ENCODE measurements at places on chromosomes 1 and 21.

- peak; percentile 74 for DNase-seq
These were observed 2.2 kb upstream of the TESK2 start for GRCh38 chr1:45493116-45493697.

DNA sequence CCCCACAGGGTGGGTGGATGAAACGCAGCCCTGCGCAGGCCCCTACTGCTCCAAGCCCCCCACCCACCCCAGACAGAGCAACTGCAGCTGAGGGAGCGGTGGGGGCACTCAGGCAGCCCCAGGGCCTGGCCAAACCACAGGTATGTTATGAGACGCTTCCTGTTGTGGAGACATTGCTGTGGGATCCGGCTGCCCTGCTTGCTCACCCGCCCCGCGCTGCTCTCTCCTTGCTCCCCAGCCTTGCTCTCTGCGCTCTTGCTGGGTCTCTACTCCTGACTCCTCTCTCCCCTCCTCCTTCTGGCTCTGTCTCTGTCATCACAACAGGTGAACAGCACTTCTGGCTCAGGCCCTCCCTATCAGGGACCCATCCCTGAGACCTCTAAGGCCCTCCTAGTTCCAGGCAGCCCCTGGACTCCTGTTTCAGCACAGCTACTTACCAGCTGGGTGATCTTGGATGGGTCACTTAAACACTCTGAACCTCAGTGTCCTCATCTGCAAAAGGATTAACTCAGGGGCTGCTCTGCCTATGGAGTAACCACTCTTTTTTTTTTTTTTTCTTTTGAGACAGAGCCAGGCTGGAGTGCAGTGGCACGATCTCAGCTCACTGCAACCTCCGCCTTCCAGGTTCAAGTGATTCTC lies 15.9 kb downstream of the COL8A2 start:
- DNase-seq = no peak

DNA sequence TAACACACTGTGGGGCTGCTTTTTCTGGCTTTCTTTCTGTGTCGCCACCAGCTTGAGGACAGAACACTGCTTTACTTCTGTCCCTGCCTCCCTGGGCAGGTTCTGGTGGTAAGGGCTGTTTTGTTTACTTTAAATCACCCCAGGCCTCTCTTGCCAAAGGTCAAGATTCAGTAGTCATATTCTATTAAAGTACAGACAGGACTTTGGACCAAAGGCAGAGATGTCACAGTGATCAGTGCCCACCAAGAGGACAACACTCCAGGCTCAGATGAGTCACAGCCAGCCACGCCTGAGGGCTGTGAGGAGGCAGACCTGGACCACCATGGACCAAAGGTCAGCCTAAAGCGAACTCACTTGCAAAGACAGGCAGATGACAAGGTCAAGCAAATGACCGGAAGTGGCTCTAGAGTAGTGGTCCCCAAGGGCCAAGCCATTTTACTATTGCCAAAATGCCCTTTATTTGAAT lies 200.0 kb downstream of the RHOU start:
- DNase-seq = no peak

GRCh38 chr1:59317780-59318179 lies 20.9 kb downstream of the FGGY start:
- no peak for DNase-seq

DNA sequence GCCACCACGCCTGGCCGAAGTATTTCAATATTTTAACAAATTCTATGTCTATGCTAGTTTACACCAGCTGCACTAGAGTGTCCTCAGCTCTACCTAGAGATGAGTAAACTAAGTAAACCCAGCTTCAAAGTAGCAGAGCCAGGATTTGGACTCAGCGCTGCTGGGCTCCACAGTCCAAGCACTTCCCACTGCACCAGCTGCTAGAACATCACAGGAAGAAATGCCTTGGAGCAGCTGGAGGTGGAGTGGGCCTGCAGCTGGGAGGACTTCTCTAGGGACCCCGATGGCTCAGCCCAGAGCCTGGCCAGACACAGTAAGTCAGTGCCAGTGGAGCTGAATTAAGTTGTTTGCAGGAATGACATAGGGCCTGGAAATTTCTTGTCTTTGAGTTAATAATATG lies 10.2 kb upstream of the SMIM12 start:
- DNase-seq = no peak

- DNase-seq = no peak
These were observed 331.1 kb downstream of the PTPRC start for GRCh38 chr1:198969981-198970380.

DNA sequence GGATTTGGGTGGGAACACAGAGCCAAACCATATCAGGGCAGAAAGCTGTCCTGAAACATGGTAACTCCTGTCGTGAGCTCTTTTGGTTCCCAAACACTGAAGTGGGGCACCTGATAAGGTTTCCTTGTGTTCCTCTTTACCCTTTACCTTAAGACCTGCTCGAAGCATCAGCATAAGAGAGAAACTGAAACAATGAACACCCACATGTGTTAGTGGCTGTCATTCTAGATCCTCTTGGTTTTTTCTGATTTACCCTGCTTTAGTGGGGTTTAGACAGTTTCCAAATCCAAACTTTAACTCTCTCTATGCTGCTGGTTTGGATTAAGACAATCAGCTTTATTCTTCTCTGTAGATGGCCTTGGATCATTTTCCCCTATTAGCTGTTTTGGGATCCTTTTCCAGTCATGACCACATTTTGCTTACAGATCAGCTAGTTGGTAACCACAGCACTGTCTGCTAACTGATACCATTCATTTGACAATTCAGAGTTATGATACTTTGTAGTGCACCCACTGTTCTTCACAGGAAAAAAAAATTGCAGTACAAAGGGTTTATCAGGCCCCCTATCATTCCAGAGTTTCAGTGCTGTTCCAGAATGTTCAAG lies 975 bp upstream of the MNDA start:
- no peak for DNase-seq

- DNase-seq = no peak
These were observed 294.4 kb downstream of the PRDM2 start for GRCh38 chr1:13994386-13994785.

GRCh38 chr21:38643404-38644023 lies 145.2 kb upstream of the ERG start:
- no peak for DNase-seq

DNA sequence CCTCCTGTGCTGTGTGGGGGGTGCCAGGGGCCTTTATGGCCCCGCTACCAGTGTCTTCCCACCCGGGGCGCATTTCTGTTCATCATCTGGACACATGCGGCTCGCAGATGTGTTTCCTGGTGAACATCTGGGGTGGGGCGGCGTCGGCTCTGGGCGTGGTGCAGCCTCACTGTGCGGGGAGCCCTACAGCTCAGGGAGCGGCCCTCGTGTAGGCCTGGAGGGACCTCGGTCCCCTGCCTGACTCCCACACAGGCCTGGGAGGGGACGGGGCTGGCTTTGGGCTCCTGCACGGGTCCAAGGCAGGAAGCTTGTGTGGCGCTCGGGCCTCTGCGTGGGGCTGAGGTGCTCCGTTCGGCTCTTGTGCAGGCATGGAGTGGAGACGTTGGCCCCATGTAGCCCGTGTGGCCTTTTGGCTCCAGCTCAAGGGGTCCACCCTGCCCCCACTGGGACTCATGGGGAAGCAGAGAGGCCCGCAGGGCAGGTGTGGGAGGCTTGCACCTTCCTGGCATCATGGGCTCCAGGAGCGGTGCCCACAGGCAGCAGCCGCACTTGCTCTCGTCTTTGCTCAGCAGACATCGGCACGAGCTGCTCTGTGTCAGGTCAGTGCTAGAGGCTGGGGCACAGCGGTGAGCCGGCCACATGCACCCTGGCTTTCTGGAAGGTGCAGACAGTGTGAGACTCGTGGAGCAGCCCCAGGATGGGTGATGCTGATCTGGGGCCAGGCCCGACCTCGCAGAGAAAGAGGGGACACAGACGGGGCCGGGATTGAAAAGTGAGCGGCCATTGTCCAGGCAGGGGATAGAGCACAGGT lies 90.1 kb upstream of the ACTRT2 start:
- DNase-seq = no peak

DNA sequence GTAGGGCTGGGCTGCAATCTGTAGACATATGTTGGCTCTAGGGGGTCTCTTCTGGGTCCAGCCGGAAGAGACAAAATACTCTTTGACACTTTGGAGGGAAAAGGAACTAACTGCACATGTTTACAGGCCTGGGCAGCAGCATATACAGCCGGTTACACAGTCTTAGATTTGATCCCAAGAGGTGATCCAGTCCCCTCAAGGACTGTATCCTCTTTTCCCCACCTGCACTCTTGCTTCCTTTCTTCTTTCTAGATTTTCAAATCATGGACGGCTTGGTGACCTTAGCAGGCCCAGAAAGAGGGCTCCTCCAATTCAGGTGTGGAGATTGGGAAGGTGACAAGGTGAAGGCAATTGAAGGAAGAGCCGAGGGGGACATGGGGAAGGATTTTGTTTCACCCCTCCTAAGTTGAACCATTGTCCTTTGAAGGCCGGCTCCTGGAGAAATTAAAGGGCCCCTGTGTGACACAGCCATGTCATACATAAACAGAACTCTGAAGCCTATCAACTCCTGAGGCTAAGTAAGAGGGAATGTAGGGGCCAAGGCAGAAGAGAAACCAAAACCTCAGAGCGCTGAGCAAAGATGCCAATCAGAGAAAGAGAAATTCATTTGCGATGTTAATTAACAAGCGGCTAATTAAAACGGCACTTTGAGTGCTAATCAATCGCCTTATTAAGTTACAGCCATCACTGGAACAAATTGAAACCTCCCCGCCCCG lies 5.9 kb upstream of the BARHL2 start:
- DNase-seq = no peak

- no peak for DNase-seq
These were observed 89.3 kb downstream of the PEX14 start for GRCh38 chr1:10564063-10564462.

GRCh38 chr1:119652587-119652986 lies 4.5 kb upstream of the ZNF697 start:
- DNase-seq = no peak

DNA sequence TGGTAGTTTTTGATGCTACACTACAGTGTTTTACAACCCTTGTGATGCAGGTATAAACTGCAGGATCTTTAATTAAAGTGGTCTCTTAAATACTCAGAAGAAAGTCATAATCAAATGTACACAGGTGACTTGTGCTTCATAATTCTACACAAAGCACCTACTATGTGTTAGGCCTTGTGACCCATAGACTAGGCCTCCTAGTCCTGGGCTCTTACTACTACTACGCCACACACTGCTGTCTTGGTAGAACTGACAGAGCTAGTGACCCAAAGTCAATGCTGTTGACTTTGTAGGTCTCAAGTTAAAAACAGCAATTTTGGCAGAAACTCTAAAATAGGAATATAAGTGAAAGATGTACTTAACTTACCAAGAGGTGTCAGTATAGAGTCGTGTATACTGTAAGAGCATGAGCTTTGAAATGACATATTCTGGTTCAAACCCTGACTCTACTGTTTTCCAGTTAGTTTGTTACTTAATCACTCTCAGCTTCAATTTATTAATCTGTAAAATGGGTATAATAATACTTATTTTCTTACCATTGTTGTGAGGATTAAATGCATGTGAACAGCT lies 48.6 kb upstream of the LMO4 start:
- no peak for DNase-seq

DNA sequence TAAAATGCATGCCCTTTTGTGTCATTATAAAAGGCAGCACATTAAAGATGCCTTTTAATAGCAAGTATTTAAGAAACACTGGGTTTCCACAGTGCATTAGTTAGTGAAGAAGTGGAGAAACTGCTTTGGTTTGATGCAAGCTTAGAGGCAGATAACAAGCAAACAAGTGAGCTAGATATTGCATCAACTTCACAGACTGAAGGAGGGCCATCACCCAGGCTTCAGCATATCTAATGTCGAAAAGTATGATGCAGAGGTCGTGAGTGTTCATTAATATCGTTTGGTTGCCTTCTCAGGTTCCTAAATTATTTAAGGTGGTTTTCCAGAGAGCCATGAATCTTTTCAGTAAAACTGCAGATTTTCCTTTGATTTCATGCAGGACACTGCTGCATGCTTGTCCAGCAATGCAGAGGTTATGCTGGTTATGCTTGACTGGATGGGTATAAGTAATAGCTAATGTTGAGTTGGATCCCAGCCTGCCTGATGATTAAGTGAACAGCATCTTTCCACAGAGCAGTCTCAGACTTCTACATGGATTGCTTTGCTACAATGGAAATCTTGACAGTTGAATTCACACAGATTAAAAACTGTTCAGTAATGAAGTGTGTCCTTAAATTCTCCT lies 69.7 kb upstream of the IPO9 start:
- no peak for DNase-seq

DNA sequence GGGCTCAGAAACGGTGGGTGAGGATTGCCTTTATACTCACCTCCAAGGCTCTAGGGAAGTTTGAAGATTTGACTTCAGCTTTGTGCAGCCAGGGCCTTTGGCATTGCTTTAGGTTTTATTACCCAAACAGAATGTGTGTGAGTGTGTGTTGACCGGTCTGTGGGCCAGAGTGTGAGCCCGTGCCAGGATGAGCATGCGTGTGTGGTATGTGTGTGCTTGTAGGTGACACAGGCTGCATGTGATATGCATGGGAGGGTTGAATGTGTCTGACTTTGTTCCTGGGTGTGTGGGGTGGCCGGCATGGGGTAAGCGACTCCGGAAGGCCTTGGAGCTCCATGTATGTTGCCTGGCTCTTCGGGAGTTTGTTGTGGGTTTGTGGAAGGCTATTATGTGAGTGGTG lies 160.5 kb downstream of the FOXD2 start:
- DNase-seq = no peak

Data from testis (tissue), 5 donors.